ENCODE measurements at places on chromosomes 16 and 17.

- DNase-seq, result peak; percentile 29
Observed at GRCh38 chr16:10171221-10171620, 11.0 kb downstream of the GRIN2A start.

- no peak for DNase-seq
Observed at GRCh38 chr16:4184038-4184702, 57.7 kb downstream of the SRL start.

DNA sequence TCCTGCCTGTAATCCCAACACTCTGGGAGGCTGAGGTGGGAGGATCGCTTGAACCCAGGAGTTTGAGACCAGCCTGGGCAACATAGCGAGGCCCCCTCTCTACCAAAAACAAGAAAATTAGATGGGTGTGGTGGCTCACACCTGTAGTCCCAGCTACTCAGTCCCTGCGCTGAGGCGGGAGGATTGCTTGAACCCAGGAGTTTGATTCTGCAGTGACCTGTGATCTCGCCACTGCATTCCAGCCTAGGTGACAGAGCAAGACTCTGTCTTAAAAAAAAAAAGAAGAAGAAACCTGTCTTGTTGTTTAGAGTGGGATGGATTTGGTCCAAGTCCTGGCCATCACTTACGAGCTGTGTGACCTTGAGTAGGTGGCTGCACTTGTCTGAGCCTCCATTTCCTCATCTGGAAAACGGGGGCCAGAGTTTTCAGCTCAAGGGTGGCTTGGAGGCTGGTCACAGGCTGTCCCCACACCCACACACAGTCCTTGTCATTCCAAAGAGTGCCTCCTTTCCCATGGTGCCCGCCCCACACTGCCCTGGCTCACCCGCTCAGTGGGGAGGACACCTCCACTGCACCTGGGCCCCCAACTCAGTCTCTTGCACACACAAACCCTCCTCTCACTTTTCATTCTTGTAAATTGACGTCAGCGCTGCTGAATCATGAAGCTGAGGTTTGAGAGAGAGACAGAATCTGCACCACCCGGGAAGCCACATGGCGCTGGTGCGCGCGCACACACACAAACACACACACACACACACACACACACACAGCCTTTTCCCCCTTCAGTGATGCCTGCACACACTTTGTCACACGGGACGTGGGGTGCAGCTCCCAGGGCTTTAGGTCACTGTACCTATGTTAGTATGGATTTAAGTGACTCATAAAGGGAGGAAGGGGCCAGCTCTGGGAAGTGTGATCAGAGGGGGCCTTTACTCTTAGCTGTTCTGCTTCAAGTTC, 4.2 kb downstream of the SOCS1 start:
- no peak for DNase-seq

DNA sequence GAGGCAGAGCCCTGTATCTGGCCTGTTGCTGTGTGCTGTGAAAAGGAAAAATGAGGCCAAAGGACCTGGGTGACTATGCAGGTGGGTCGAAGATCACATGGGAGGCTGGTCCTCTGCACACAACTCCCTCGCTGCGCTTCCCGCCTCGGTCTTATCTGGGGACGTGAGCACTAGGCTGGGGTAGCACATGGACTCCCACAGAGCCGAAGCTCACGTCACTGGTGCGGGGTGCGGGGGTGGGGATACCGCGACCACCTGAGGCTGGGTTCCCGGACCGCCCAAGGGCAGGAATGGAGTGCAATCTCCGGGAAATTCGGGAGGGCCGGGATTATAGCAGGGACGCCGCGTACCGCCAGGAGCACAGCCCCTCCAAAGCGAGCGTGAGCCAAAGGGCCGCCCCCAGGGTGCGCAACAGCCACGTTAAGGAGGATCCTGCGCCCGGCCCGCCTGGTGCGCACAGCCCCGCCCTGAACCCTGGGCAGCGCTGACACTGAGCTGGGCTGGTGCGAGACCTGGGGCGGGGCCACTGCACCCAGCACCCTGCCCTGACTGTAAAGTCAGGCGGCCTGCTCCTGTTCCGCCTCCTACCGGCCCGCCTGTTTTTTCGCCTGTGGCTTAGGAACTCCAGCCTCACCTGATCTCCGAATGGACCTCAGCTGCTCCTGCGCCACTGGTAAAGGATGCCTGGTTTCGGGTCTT, 4.8 kb downstream of the MT1A start:
- peak; percentile 78 for DNase-seq

DNA sequence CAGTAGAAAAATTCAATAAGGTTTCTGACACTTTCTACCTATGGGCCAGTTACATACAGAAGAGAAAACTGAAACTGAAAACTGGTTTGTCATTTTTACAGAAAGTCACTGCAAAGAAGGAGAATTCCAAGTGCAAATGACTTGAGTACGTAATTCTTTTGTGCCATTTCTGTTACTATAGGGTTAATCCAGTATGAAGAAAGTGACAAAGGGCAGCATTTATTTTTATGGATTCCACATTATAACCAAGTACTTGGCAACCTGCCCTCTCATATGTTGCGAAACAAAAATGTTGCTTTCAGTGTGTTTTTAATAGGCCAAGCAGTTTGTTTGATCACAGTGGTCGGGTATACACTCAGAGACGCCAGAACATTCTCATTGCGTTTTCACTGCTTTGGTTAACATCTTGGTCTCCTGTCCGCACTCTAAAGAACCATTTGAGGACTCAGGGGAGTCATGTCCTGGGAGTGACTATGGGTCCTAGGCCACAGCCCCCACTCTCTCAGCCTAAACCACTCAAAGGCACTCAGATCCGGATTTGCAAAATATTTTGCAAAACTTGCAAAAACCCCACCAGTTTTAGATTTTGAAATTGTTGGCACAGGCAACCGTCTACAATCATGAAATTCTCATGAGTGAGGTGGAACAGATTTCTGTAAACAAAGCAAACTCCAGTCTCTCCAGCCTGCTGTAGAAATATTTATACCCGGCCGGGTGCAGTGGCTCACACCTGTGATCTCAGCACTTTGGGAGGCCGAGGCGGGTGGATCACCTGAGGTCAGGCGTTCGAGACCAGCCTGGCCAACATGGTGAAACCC, 15.4 kb upstream of the HELZ start:
- DNase-seq, result peak; percentile 75

- no peak for DNase-seq
Observed at GRCh38 chr16:88872650-88873331, 6.3 kb upstream of the PABPN1L start.

GRCh38 chr17:16407911-16408588, 7.3 kb upstream of the TRPV2 start:
- peak; percentile 40 for DNase-seq

DNA sequence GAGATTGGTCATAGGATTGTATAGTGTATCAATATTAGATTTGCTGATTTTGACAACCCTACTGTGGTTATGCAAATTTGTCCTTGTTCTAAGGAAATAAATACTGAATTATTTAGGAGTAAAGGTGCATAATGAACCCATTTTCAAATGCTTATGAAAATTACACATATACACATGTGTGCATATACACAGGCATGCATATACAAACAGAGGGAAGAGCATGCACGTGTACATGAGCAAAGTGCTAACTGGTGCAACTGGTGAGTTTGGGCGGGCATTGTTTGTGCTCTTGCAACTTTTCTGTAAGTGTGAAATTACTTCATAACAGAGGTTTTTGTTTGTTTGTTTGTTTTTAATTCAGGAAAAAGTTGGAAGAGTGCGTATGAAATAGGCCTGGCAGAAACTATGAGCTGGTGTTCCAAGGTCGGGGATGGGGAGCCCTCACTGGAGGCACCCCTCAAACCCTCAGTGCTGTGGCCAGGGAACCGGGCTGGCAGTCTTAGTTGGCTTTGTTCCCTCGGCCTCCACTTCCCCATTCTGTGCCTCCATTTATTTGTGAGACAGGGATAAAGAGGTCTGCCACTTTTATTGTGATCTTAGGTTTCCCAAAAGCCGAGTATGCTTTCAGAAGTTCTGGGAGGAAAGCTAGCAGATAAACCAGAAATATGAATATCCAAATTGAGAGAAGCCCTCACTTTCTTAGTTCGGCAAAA, 5.8 kb downstream of the DEXI start:
- no peak for DNase-seq

- no peak for DNase-seq
Observed at GRCh38 chr17:80284631-80285030, 24.0 kb downstream of the RNF213 start.
